ENCODE measurements at places on chromosomes 5 and 9.

- DNase-seq, result no peak
Measured at GRCh38 chr5:174514325-174514724, 210.1 kb upstream of the MSX2 start.

DNA sequence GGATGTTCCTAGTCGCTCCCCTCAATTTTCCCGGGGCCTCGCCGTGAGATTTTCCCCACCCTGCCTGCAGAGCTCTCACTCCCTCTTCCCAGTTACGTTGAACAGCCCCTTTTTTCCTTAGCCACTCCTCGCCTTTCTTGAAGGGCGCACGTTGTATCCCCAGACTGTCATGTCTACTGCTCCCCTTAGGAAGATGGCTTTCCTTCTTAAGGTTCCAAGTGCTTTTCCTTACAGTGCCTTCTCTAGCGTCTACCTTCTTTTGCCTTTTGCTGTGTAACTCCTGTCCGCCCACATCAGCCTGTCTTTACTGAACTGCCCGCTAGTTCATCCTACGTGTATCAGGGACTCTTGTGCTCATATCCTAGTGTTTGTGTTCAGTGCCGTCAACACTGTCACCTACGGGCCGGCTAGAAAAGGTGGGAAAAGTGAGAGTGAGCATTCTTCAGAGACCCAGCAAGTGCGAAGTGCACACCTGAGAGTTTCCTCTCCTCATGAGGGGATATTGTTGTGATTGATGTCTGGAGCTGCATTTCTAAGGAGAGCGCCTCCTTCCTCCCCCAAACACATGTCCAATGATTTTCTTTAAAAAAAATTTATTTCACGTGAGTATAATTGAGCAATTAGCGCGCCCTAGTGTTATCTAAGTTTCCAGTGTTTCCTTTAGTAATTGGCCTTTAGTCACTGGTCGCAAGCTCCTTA, 764 bp downstream of the CAMLG start:
- DNase-seq, result no peak

DNA sequence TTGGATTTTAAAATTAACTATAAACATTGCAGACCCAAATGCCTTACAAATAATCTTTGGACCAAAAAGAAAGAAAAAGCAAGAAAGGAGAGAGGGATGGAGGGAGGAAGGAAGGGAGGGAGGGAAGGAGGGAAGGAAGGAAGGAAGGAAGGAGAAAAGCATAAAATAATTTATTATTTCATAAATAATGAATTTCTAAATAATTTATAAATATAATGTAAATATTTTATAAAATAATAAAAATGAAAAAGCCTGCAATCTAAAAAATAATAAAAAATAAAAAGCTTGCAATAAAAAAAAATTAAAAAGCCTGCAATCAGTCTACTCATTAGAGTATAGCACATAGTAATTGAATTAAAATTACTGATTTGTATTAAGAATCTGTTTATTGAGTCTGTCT, 614.3 kb downstream of the ISL1 start:
- no peak for DNase-seq

DNA sequence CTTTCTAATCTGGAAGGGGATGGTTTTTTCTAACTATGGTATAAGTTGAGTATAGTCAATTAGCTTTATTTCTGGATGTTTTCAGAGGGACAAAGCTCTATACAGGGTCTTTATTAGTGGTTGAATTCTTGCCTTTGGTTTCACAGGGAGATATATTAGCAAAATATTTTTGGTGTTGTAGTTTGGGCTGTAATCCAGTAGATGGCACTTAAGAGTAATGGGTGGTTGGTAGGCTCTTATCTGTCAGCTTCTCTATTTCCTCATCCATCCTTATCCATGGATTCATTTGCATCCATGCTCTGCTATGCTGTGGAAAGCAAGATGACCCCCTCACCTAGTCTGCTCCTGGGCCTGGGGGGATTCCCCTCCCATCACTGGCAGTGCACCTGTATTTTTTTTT, 363.6 kb upstream of the CYLC2 start:
- no peak for DNase-seq

DNA sequence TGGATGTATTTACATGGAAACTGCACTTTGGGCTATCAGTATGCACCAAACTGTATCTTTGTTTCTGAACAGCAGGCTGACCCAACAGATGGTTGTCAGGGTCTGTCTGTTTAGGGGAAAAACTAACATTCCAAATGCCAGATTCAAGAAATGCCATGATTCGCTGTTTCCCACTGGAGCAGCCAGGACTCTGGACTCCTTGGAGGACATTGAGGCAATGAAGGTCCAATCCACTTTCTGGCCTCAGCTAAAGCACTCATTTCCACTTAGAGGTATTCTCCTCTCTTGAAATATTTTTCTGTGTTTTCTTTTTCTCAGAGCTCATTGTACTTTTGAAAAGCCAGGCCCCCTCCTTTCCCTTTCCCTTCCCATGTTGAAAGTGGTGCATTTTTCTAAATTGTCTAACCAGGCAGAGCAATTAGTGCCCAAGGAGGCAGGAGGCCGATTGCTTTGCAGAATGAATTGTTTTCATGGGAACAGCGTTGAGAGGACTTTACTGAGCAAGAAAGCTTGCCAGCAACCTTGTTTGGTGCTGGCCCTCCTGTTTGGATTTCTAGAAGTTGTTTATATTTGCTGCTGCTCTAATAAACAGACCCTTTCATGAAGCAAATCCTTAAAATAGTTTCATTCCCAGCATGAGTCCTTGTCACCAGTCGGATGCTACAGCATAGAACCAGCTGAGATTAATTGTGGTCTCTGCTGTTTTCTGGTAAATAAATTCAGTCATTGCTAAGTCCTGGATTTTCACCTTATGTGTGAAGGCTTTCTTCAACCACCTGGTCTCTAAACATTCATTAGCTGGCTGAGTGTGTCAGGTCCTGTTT, 132.8 kb upstream of the TAF11L2 start:
- no peak for DNase-seq

DNA sequence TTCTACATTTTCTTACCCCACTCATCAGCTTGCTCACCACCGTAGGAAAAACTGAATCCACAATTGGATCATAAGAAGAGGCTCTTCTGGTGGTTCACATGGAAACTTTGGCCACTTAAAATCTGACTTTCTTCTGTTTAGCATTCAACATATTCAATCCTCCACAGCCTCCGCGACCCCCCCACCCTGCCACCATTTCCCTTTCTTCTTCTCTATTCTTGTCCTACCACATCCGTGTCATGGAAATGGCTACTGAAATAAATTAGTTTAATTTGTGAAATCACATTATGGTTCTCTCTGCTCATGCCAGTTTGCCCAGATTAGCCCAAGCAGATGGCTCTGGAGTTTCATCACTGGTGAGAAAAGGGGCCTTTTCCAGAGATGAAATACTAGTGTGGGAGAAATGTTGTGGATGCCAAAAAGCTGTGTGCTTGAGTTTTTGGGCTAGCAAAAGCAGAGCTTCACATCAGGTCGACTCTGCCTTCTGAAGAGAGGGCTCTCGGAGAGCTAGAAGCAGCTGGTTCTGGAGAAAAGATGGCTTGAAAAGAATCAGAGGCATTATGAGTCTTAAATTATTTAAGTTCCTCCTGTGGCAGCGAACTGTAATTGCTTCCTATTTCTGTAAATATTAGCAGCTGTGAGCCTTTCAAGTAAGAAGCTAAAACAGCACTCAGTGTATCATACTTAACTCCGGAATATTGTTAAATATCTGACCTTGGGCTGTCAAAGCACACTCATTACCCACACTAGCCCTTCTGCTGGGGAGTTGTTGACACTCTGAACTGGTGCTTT, 107.1 kb downstream of the MAT2B start:
- no peak for DNase-seq

DNA sequence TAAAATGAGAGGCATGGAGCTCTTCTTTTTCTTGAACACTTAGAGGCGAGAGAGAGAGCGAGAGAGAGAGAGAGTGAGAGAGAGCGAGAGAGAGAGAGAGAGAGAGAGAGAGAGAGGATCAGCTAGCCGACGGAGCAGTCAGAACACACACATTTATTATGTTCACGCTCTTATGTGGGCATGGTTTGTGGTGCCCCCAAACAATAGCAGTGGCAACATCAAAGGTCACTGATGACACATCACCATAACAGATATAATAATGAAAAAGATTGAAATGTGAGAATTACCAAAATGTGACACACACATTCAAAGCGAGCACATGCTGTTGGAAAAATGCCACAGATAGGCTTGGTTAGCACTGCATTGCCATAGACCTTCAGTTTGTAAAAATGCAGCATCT, 116.1 kb downstream of the KDM4C start:
- no peak for DNase-seq

GRCh38 chr5:99600952-99601351, 672.1 kb upstream of the CHD1 start:
- no peak for DNase-seq

Data from D721Med (cell line).